ENCODE measurements at places on chromosomes 4 and X. TPM values are rescaled to one million over a fixed set of nuclear protein-coding genes. Genes with fewer than 3 reads are reported as not detected.

Gene PARM1
- total RNA-seq, result 1.4 TPM

DNA sequence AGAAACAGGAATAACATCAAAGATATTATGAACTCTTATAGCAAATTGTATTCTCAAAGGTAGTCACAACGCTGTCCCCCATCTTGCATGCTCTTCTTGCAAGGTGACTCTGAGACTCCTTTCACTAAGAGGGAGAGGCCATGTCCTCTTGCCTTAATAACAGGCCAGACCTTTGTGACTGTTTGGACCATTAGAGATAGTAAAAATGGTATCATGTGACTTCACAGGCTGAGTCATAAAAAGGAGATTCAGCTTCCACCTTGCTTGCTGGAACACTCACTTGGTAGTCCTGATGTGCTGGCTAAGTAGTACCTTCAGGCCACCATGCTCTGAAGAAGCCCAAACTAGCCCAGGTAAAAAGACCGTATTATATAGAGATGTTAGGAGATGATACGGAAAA, 143.8 kb downstream of the FBXW7 start:
- no peak for DNase-seq

DNA sequence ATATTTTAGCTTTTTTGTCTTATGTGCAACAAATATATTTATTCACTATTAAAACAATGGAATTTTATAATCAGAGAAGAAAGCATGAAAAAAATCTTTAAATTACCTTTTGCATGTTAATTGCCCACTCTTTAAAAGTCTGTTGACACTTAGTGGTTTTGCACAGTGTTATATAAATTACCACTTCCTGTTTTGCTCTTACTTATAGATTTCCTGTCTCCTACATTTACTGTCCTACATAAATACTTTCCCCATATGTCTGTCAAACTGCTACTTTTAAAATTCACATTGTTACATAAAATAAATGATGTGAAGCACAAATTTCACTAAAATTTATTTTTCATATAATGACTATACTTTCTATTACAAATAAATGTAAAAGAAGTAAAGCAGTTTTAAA, 161.1 kb upstream of the NDST4 start:
- DNase-seq, result no peak

DNA sequence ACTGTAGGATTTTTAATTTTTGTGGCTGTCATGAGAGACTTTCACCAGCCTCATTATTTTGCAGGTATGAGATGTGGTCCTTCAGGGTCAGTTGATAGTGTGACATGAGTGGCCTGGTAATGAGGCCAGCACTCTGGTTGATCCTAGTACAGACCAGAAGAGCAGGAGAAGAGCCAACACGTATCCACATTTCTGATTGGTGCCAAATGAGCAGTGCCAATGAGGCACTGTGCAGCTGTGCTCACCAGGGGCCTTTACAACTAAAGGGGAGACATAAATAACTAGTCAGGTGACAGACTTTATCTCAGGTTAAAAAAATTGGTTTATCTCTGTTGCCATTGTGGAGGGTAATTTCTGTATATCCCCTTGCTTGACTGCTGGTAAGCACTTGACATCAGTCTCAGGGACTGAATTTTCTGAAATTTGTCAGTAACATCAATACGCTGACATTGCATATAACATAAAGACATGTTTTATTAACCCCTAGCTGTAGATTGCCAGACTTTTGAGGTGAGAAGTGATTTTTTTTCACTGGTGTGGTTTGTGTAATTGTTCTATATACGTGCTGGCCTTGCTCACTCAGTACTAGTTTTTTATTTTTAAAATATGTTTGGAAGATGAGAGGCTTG, 101.2 kb downstream of the AFF1 start:
- no peak for DNase-seq

Gene FAM47E
- 1.0 TPM for total RNA-seq

GRCh38 chrX:21590012-21590776, 67.9 kb downstream of the KLHL34 start:
- no peak for DNase-seq

GRCh38 chrX:103157496-103158316, 57.2 kb upstream of the BEX4 start:
- DNase-seq, result peak; percentile 59

GRCh38 chrX:3697701-3698279, 15.7 kb downstream of the PRKX start:
- DNase-seq, result peak; percentile 89

DNA sequence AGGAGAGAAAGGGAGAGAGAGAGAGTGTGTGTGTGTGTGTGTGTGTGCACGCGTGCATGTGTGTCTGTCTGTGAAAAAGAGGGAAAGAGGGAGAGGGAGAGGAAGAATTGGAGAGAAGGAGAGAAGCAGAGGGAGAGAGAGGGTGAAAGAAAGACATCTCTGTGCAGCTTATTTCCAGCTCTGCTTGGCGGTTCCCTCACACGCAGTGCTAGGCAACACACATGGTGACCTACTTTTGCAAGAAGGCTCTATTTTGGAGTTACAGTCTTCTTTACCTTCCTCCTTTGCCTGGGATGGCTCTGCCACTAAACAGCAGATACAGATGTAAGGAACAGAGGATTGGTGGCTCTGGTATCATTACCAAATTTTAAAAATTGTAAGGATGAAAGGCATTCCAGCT, 40.1 kb downstream of the SLC16A2 start:
- DNase-seq, result no peak

GRCh38 chr4:166021617-166022016, 148.6 kb downstream of the TLL1 start:
- DNase-seq, result no peak

DNA sequence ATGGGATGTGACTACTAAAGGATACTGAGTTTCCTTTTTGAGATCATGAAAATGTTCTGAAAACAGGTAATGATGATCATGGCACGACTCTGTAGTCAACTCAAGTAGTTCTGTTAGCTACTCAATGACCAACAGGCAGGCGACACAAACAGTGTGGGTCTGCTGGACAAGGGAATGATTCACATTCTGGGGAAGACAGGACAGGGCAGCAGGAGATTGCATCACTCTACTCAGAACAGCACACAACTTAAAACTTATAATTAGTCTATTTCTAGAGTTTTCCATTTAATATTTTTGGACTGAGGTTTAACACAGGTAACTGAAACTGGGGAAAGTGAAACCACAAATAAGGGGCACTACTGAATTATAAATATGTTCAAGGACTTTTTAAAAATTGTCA, 365.2 kb downstream of the PRDM5 start:
- peak; percentile 50 for DNase-seq

DNA sequence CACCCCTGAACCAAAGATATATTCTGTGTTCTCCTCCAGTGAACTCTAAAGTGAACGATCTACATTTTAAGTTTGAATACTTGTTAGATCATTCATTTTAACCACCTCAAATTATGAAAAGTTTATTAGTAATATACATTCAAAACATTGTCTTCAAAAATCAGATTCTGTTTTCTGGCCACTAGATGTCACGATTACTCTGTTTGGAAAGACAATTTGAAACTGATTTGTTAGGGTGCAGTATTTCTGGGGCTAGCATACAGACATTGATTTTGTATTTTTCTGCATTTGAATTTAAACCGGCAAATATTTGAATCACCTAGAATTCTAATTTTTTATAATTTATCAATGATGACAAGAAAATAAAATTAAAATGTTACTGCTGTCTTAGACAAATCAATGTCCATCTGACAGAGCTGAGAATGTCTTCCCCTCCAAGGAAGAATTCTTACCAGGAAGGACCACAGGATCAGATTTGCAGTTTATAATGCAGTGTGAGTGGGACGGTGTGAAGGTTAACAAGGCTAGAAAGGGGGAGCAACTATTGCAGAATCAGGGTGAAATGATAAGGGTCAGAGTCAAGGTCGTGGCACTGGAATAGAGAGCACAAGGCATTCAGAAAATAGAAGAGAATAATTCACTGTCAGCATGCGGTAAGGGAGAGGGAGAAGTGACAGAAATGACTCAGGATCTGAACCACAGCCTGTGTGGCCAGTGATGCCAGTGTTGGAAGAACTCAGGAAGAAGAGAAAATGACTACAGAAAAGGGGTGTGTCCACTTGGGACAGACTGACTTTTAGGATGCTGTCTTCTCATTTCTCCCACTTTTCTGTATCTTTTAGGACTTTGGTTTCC, 91.6 kb downstream of the ANXA10 start:
- peak; percentile 50 for DNase-seq

DNA sequence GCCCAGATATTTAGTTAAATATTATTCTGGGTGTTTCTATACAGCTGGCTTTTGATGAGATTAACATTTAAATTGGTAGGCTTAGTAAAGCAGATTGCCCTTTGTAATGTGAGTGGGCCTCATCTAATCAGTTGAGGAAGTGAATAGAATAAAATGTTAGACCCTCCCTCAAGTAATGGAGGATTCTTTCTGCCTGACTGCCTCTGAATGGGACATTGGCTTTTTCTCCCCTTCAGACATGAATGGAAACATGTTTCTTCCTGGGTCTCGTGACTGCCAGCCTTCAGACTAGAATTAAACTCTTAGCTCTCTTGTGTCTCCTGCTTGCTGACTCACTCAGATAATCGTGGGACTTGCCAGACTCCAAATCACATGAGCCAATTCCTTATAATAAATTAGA, 266.7 kb downstream of the INPP4B start:
- DNase-seq, result no peak

- no peak for DNase-seq
These were observed 349.9 kb downstream of the FAM47B start for GRCh38 chrX:35292522-35292921.

DNA sequence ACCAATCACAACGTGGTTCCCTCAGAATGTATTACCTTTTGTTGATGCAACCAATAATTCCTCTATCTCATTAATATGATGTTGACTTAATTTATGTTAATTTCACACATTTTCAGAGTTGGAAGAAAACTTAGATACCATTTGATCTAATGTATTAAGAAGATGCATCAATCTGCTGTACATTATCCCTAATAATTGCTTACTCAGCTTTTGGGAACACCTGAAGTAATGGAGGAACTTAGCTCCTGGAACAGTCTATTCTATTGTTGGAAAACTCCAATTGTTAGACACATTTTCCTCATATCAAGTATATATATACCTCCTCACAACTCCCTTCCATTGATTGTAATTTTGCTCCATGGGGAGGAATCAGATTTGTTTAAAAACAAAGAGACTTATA, 38.9 kb downstream of the ZDHHC15 start:
- no peak for DNase-seq

DNA sequence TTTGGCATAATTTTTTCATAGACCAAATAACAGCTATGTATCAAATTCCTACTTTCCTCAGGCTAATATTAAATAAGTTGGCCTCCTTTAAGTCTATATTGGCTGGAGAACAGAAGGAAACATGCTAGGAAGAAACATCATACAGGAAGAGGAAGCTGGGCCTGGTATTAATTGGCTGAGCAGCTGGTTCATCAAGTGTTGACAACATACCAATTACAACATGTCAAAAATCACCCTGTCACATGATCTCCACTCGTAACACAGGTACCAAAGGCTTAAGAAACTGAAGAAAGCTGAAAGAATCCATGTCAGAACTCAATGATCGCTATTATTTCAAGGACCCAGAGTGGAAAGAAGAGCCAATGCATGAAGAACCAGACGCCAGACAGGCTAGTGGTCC, 10.5 kb downstream of the WDFY3 start:
- DNase-seq, result no peak

DNA sequence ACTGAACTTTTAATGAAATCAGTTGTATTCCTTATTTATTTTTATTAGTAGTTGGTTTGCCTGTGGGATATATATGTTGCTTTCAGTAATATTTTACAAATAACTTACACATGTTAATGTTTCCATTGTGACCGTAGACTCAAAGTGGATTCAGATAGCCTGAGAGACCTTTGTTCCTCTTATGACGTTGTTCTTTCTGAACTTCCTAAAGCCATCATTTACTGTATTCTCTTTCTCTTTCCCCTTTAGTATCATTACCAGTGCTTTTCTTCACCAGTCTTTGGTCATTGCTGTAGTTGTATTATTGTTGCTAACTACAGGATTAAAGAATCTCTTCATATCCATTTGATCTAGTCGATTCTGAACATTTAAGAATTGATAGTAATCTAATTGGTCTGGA, 4.3 kb downstream of the STIM2 start:
- no peak for DNase-seq

- no peak for DNase-seq
These were observed 242.7 kb downstream of the BCOR start for GRCh38 chrX:39854772-39855747.

Gene SPANXA1
- total RNA-seq, result not detected

DNA sequence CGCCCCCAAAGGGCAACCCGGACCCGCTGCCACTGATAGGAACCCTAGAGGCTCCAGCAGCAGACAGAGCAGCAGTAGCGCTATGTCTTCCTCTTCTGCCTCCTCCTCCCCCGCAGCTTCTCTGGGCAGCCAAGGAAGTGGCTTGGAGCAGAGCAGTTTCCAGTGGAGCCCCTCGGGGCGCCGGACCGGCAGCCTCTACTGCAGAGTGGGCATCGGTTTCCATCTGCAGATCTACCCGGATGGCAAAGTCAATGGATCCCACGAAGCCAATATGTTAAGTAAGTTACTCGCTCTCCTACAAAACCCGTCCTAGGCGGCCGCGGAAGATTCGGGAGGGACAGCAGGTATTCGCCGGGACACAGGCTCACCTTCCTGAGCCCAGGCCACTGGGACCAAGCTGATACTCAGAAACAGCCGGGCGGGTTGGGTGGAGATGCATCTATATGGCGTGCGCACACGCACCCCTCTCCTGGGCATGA, 477 bp downstream of the FGF5 start:
- DNase-seq, result no peak

Gene CDX4
- not detected for total RNA-seq

- DNase-seq, result no peak
These were observed 156.5 kb downstream of the NHS start for GRCh38 chrX:17531500-17531899.

- DNase-seq, result peak; percentile 89
These were observed 96.5 kb upstream of the ESX1 start for GRCh38 chrX:104351173-104351769.

GRCh38 chr4:8331575-8331955, 62.0 kb downstream of the HTRA3 start:
- DNase-seq, result peak; percentile 9

Gene DDIT4L
- total RNA-seq, result 0.23 TPM

Gene PABPC1L2A
- not detected for total RNA-seq

DNA sequence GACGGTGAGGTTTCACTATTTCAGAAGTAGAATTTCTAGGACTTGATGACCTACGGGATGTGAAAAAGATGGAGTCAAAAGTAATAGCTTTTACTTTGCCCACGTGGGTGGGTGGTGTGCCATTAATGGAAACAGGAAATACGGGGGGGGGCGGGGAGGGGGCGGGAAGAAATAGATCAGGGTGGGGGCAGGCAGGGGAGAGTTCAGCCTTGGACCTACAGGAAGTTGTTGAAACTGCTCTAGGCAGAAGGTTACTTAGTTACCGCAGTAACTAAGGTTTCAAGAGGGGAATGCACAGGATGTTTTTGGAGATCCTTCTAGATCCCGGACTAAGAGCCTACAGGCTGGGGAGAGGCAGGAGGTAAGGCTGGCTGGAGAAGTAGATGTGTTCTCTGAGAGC, 3.6 kb upstream of the FHL1 start:
- DNase-seq, result no peak

Data from MCF 10A (cell line).